ENCODE measurements at places on chromosomes 6 and 20.

DNA sequence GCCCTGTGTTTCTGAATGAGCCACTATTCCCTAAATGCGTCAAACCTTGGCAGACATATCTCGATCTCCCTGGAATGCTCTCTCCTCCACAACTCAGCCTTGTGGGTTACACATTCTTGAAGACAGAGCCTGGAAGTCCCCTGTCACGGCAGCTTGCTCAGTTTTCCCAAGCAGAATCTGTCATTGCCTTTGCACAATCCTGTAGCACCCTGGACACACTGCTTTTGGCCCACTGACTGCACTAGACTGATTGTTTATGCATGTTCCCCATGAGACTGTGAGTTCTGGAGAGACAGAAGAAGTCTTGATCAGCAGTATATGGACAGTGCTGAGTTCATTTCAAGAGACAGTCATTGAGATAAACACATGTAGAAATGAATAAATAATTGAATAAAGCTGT lies 406.7 kb downstream of the CD83 start:
- no peak for DNase-seq

DNA sequence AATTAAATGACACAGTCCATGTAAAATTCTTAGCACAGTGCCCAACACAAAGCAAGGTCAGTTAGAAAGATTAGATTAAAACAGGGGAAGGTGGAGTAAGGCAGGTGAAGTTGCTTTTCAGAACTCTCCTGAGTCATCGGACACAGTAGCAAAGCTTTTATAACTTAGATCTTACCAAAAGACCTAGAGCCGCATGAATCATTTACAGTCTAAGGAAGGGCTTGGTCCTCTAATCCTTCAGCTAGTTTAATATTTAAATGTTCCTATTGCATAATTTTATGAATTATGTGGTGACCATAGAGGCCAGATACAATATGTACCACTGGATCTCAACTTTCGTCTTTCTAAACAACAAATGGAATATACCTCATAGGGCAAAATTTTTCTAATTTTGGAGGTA lies 202.1 kb upstream of the SNX9 start:
- no peak for DNase-seq

DNA sequence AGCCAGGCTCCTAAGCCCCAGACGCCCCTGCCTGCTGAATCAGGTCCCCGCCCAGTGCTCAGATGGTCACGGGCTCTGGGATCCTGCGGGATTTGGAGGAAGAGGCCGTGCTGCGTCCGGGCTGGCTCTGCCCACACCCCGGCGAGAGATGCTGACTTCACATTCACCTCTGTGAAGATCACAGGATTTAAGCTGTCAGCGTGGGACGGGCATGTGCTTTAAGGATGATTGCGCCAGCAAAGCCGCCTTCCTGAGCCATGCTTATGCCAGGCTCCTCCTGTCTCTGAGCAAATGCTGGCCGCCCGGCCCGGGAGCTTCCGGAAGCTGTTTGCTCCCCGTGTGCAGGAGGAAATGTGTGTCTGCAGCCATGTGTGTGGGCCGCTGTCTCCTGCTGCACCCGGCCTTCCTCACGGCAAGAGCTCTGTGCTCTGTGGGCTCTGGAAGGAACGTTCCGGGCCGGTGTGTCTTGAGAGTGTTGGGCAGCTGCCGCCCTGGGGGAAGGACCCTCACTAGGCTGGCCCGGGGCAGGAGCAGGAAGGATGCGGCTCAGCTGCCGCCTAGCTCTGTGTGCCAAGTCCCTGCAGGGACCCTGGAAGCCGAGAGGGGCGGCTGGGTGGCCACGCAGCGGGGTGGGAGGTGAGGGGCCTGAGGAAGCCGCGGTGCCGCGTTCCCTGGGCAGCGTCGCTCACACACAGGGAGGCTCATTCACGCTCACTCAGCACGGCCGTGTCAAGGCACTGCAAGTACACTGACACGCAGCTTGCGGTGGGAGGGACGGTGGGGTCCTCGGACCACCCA lies 19.0 kb upstream of the BHLHE23 start:
- DNase-seq: no peak

- DNase-seq: no peak
Observed at GRCh38 chr6:37480951-37481534, 18.6 kb downstream of the CCDC167 start.

- DNase-seq: no peak
Observed at GRCh38 chr20:47228654-47229053, 127.8 kb downstream of the ZMYND8 start.

GRCh38 chr6:144158133-144158532 lies 7.8 kb downstream of the STX11 start:
- DNase-seq: no peak

GRCh38 chr20:47862574-47863240 lies 77.4 kb upstream of the SULF2 start:
- no peak for DNase-seq

GRCh38 chr20:40082436-40082835 lies 606.6 kb downstream of the MAFB start:
- DNase-seq: no peak

DNA sequence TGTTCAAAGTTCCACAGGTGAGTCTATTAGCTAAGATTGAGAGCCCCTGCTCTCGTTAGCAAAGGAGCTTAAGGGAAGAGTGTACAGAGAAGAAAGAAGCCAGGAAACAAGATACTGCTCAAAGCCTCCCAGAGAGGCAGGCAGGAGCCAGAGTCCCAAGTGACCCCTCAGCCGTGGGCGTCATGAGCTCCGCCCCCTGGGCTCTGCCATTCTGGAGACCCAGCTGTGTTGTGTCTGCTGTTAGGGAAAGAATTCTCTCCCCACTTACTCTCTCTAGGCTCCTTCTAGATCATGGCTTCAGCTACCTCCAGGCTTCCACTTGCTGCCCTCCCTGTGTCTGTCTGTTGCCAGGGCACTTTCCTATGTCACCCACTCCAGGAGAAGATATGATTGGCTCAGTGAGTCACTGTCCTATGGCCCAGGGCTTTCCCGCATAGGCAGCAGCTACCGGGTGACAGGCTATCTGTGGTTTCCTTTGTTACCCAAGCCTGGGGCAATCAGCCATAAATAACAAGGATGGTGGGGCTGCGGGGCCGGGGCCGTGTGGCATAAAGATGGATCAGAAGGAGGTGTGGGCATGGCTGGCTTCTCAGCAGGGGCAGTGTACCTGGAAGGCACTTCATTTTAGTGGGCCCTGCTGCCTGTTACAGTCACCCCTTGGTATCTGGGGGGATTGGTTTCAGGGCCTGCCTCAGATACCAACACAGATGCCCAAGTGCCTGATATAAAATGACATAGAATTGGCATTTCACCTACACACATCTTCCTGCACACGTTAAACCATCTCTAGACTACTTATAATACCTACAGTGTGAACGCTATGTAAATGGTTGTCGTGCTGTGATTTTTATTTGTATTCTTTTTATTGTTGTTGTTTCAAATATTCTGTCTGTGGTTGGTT lies 118.9 kb downstream of the ARMC2 start:
- peak; percentile 14 for DNase-seq

- no peak for DNase-seq
Observed at GRCh38 chr6:11208854-11209253, 23.6 kb downstream of the NEDD9 start.
